ENCODE measurements at places on chromosomes 6 and 20.

GRCh38 chr6:28351087-28351486 is 1.3 kb downstream of the ZKSCAN3 start:
- DNase-seq, result no peak

GRCh38 chr20:8318965-8319625 is 187.0 kb downstream of the PLCB1 start:
- no peak for DNase-seq

DNA sequence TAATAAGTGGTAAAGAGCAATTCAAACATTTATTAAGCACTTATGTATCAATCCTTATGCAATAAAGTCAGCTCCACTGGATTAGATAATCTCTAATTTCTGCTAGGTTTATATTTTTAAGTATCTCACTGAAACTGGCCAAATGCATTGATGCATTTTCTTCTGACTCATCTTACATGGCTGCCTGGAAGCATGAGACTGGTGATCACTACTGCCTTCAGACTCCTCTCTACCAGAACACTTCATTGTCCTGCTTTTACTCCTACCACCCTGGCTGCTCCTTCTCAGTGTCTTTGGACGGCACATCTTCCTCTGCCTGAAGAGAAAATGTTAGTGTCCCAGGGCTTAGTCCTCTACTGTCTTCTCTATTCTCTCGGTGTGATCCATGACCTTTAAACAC is 7.4 kb downstream of the CEP85L start:
- DNase-seq, result no peak

DNA sequence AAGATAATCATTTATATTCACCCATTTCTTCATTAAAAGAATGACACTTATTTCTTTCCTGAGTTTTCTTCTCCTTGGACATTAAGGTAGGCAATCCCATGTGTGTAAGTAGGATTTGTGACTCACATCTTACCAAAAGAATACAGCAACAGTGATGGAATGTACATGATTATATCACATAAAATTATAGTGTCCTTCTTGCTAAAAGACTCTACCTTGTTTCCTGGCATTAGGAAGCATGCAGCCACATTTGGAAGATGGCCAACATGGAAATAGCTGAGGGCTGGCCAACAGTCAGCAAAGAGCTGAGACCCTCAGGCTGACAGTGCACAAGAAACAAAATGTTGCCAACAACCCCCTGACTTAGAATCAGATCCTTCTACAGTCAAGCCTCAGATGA is 327.9 kb upstream of the MARCKS start:
- no peak for DNase-seq

DNA sequence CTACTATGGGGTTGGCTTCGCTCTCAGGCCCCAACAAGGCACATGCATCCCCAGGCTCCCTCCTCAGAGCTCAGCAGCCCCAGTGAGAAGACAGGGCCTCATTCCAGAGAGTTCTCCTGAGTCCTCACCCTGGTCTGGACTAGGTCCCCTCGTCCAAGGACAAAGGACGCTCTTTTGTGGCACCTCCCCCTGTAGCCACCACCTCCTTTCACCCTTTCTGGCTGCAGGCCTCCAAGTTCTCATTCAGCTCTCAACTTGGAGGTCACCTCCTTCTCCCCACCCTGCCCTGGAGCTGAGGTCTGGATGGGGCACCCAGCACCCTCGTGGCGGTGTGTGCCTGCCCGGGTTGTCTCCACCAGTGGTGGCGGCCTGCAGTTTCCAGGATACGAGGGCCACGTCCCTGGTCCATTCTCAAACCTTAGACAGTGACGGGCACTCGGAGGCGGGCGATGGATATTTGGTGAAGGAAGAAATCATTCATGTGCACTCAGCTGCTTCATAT is 2.5 kb downstream of the UNC93A start:
- DNase-seq, result no peak

GRCh38 chr6:160028487-160029275 is 59.8 kb downstream of the IGF2R start:
- DNase-seq, result no peak

- DNase-seq, result no peak
These were observed 49.8 kb upstream of the FANCE start for GRCh38 chr6:35402136-35402855.

GRCh38 chr20:17533396-17533795 is 2.2 kb upstream of the BFSP1 start:
- no peak for DNase-seq

- no peak for DNase-seq
These were observed 89.7 kb downstream of the MDGA1 start for GRCh38 chr6:37607944-37608343.

GRCh38 chr20:60540591-60540990 is 582.4 kb downstream of the CDH26 start:
- DNase-seq, result no peak

- no peak for DNase-seq
These were observed 14.3 kb downstream of the HRH3 start for GRCh38 chr20:62205618-62206387.

- peak; percentile 45 for DNase-seq
These were observed 29.3 kb upstream of the TRIM27 start for GRCh38 chr6:28953039-28953584.

- no peak for DNase-seq
These were observed 358.3 kb upstream of the SULF2 start for GRCh38 chr20:48143435-48144081.

GRCh38 chr6:11527274-11527870 is 10.2 kb upstream of the TMEM170B start:
- DNase-seq, result no peak

GRCh38 chr6:104957301-104958177 is 632 bp downstream of the LIN28B start:
- no peak for DNase-seq

DNA sequence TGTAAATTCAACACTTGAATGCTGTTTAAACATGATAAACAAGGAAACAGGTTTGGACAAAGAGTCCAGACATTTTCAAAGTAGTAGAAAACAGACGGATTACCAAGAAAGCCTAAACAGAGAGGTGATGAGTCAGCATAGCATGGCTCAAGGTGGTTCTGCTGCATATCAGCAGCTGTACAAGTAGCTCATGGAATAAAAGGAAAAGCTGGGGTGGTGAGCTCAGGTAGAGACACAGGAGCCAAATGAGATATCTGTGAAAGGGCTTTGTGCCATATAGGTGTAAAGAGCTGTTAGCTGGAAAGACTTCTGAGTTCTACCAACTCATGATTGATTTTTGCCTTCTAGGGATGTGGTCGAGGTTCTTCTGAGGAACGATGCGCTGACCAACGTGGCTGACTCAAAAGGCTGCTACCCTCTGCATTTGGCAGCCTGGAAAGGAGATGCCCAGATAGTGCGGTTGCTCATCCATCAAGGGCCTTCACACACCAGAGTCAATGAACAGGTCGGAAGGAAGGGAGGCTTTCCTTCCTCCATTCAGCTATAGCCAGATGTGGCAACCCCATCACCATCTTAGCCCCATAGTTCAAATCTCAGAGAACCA is 80.7 kb downstream of the ANKS1A start:
- DNase-seq, result no peak

GRCh38 chr6:3813150-3813780 is 35.9 kb upstream of the FAM50B start:
- no peak for DNase-seq

DNA sequence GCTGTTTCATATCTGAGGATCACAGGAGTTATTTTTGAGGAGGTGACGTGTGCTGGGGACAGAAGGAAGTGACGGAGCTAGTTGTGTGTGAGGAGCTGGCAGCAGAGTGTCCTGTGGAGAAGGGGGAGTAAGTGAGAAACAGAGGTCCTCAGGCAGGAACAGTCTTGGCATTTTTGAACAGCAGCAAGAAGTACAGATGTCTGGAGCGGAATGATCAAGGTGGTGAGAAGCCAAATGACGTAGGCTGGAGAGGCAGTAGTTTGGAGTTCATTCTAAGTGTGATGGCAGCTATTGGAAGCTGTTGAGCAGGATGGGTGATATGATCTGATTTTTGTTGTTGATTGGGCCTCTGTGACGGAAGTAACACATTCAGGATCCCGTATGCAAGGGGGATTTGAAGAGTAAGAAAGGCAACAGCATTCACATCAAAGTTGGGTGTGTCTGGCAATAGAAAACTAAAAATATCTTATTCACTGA is 52.3 kb downstream of the SOBP start:
- no peak for DNase-seq

DNA sequence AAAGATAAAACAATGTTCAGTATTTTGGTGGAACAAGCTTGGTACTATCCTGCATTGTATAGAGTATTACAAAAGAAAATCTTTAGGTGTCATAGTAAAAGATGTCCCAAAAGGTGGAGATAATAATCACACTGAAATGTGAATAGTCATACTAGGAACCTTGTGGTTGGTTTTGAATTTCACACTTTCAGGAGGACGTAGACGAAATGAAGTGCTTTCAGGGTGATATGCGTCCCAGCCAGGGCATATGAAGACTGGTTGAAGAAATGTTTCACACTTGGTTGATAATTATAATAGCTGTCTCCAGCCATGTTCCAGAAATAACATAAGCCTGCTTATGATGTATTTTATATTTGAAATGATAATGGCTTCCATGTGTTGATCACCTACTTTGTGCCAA is 60.4 kb downstream of the SCAND1 start:
- DNase-seq, result no peak

GRCh38 chr20:20210327-20210726 is 157.6 kb upstream of the INSM1 start:
- DNase-seq, result no peak

DNA sequence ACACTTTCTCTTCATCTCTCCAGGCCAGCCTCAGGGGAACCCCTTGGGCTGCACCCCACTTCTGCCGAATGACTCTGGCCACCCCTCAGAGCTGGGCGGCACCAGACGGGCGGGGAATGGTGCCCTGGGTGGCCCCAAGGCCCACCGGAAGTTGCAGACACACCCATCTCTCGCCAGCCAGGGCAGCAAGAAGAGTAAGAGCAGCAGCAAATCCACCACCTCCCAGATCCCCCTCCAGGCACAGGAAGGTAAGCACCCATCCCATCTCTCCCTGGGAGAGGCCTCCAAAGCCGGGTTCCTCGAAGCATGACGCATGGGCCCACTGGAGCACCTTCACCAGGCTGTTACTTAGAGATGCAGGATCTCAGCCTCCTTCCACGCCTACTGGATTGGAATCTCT is 11.3 kb downstream of the MDFI start:
- no peak for DNase-seq

DNA sequence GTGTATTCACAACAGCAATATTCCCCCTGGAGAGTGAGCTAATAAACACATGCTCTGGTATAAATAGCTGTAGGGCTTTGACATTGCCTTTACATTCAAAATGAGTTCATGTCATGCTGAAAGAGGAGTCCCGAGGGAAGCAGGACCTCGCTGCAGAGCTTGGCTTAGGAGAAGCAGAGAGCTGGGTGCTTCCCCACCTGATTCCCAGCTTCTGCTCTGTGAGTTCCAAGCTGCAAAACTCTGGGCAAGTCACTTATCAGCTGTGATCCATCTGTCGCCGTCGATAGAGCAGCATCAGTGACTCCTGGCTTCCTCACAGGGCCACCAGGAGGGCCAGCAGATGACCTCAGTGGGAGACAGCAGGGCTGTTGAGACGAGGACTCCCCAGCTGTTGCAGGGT is 241.8 kb downstream of the ANKRD60 start:
- no peak for DNase-seq

GRCh38 chr20:444862-445426 is 17.4 kb downstream of the TBC1D20 start:
- DNase-seq, result no peak

DNA sequence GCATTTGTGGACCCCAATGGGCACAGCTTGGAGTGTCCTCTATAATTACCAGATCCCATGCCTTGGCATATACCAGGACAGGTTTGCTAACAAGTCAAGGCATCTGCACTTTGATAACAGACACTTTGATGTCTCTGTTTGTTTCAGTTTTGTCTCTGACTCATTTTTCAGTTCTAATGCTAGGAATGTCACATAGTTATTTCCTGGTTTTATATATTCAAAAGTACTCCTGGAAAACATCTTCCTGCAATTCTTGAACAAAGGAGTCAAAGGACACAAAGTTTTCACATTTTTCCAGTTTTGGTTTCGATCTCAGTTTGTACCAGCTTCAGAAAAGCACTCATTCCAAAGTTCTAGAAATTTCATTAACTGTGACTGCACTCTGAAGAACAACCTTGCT is 188.1 kb downstream of the FOXC1 start:
- DNase-seq, result no peak

DNA sequence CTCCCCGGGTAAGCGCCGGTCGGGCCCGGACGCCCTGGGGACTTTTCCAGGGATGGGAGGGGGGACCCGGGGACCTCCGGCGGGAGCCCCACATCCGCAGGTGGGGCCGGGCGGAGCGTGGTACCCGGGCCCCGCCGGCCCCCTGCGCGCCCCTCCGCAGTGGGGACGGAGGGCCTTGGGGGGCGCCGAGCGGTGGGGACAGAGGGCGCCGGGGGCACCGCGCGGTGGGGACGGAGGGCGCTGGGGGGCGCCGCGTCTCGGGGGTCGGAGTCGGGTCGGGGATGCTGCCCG is 270 bp downstream of the PLEKHG1 start:
- no peak for DNase-seq

DNA sequence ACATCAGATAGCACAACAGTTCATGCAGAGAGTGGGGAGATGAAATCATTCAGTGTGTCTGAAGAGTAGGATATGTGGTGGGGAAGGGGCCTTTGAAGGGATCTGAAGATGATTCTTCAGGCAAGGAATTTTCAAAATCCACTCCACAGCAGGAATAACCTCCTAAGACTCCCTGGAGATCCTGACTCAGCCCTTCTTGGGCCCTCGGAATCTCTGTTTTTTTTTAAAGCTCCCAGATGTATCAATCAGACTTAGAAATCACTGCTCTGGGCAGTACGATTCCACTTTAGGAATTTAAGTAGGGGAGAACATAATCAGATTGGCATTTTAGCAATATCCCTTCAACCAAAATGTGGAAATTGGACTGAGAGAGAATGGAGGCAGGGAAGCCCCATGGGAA is 55.5 kb downstream of the RIOK1 start:
- DNase-seq, result no peak

GRCh38 chr20:19009081-19009688 is 195.6 kb downstream of the SCP2D1 start:
- no peak for DNase-seq

DNA sequence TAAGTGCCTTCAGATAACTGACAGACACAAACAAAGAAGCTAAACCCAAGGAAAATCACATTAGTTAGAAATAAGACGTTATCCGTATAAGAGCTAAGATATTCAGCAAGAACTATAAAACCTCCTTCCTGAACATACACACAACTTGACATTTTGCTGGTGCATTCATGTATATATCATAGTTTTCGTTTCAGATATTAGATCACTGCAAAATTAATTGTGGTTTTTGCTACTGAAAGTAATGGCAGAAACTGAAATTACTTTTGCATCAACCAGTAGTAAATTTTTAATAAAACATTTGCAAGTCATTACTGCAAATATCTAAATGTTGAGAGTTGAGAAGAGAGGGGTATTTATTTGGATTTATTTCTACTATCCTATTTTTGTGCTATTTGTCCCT is 26.1 kb upstream of the KCNQ5 start:
- no peak for DNase-seq

- DNase-seq, result no peak
These were observed 15.2 kb downstream of the FAM210B start for GRCh38 chr20:56373942-56374341.

DNA sequence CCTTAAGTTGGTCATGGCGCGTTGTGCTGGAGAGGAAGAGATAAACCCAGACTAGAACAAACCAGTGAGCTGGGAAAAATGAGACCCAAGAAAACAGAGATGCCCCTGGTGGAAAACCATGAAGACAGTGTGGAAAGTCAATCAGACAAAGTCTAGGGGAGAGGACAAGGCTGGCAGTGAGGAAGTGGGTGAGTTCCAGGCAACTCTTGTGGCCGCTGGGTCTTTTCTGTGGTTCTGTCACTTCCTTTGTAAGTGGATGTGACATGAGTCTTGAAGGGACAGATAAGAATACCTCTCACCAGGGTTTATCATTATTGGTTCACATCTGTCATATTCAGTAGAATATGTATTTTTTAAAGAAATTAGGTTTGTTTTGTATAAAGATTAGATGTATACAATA is 738.4 kb downstream of the DHX35 start:
- DNase-seq, result no peak
